ENCODE measurements at places on chromosomes 11 and 22. TPM values are rescaled to one million over a fixed set of nuclear protein-coding genes. Genes with fewer than 3 reads are reported as not detected.

DNA sequence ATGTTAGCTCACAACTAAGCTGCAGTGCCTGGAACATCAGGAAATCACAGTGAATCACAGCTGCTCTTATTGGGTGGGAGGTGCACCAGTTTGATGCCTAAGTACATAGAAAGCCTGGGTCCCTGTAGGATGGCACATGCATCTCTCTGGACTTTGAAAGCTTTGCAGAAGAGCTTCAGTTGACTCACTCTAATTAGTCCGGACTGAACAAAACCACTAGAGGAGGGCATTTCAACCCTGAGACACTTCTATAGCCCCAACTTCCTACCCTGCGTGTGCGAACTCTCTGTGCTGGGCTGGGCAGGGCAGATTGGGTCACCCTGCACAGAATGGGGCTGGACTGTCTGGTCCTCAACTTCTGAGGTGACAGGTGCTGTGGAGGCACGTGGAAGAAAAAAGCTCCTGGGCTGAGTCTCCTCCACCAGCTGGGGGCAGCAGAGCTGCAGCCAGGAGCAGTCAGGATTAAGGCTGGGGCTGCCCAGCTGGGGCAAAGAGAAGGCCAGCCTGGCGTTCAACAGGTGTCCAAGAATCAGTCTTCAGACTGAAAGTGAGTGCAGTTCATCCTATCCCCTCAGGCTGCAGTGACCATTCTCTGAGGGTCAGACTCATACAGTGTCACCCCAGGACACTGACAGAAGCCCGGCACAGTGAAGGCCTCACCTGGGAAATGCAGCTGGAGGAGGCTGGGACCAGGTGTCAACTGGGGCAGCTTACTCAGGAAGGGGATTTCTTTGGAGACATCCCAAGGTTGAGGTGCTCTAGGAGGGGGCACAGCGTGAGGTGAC, 22.1 kb downstream of the GGTLC2 start:
- no peaks in the 10 kb centered on the region for H3K36me3 ChIP-seq
- H3K27me3 ChIP-seq = no peaks in the 10 kb centered on the region
- DNase-seq = peak; percentile 45
- H3K27ac ChIP-seq = no peak overlapping the region

DNA sequence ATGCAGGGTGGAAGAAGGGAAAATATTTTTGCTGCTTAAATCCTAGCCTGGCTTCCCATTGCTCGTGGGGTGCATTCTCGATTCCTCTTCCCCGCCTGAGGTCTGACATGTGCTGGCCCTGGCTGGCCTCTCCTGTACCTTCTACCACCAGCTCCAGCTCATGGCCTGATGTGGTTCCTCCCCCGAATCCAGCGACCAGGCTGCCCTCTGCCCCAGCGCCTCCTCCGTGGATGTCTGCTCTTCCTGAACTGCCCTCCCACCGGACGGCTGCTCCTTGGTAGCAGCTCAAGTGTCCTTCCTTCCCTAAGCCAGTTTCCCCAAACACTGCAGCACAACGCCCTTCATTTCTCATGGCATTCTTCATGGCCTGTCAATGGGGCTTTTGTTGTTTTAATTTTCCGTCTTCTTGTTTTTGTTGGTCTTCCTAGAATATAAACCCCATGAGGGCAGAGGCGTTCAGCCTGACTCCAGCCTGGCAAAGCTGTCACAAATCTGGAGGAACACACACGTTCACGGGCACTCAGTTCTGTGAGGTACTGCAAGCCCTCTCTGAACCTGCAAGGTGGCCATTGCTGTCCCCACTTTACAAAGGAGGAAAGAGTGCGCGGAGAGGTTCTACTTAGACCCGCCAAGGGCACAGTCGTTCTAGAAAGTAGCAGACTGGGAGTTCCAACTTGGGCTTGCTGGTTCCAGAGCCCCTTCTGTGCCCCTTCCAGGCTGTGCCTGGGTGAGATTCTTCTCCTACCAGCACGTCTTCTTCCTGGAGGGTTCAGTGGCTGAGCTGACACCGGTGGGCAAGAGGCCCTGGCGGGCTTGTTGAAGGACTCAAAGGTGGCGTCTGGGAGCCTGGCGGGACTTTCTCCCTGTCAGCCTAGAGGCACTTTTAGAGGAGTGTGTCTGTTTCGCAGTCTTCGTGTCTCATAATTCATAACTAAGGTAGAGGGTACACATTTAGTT, 953 bp upstream of the LRP5 start:
- no peaks in the 10 kb centered on the region for H3K27me3 ChIP-seq
- DNase-seq = no peak
- no peaks in the 10 kb centered on the region for H3K36me3 ChIP-seq
- H3K27ac ChIP-seq = peak overlapping the region; percentile 88
- H3K4me1 ChIP-seq = peaks cover 43% of the 10 kb centered on the region

Gene ANKRD42
- polyA plus RNA-seq = 9.4 TPM

DNA sequence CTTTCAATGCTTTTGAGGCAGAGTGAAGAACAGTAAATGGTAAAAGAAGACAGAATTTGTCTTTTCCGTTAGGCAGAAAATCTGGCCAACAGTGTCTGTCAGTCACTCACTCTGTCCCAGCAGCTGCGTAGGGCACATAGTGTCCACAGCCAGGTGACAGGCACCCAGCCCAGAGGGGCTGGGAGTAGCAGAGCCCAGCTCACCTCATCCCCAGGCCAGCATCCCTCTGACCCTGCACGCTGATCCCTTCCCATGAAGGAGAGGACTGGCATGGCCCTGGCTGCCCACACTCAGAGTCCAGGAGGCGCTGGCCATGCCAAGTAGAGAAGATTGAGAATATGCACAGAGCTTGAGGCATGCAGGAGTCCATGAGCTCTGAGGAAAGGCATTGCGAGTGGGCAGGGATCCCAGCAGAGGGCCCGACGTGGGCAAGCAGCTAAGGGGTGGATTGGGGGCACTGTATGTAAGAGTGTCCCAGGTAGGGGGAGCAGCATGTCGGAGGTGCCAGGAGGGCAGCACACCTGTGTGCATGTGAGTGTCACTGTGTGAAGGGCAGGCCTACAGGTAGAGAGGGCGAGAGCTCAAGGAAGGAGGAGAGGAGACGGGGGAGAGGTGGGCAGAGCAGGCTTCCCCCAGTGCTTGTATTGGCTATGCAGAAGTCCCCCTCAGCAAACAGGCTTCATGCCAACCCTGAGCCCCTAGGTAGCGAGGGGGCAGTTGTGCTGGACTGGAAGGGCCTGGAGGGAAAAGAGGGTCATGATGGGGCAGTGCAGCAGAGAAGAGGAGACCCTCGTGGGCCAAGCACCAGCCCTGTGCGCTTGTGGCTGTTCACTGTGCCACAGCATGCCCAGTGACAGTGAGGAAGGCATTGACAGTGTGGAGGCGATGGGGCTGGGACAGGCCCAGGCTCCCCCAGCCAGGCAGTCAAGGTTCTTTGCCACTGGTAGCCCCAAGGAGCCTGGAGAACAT, 133.8 kb downstream of the OSBP2 start:
- peaks cover 22% of the 10 kb centered on the region for H3K27me3 ChIP-seq
- H3K4me1 ChIP-seq = no peaks in the 10 kb centered on the region
- DNase-seq = no peak
- H3K36me3 ChIP-seq = no peaks in the 10 kb centered on the region

- no peak overlapping the region for H3K4me3 ChIP-seq
- no peak for DNase-seq
- H3K27me3 ChIP-seq = no peaks in the 10 kb centered on the region
- H3K27ac ChIP-seq = no peak overlapping the region
- no peaks in the 10 kb centered on the region for H3K36me3 ChIP-seq
Measured at GRCh38 chr22:32836280-32837123, 35.0 kb downstream of the TIMP3 start.

DNA sequence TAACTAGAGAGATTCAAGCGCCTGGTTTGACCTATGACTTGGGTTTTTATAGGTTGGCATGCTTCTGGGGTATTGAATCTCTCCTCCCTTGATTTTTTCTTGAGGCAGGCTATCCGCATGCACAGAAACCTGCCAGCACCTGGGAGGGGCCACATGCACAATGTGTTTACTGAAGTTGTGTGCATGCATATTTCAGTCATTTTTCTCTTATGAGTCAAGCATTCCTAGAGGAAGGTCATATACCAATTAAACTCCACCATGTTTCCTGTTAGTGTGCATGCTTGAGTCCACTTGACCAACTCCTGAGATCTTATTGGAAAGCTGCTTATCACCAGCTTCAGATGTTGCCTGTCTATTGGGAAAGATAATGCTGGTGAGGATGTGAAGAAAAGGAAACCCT, 1718.4 kb downstream of the LRRC4C start:
- no peak overlapping the region for H3K4me3 ChIP-seq
- H3K36me3 ChIP-seq = no peaks in the 10 kb centered on the region
- H3K27me3 ChIP-seq = no peaks in the 10 kb centered on the region
- peak; percentile 62 for DNase-seq
- H3K27ac ChIP-seq = no peak overlapping the region

DNA sequence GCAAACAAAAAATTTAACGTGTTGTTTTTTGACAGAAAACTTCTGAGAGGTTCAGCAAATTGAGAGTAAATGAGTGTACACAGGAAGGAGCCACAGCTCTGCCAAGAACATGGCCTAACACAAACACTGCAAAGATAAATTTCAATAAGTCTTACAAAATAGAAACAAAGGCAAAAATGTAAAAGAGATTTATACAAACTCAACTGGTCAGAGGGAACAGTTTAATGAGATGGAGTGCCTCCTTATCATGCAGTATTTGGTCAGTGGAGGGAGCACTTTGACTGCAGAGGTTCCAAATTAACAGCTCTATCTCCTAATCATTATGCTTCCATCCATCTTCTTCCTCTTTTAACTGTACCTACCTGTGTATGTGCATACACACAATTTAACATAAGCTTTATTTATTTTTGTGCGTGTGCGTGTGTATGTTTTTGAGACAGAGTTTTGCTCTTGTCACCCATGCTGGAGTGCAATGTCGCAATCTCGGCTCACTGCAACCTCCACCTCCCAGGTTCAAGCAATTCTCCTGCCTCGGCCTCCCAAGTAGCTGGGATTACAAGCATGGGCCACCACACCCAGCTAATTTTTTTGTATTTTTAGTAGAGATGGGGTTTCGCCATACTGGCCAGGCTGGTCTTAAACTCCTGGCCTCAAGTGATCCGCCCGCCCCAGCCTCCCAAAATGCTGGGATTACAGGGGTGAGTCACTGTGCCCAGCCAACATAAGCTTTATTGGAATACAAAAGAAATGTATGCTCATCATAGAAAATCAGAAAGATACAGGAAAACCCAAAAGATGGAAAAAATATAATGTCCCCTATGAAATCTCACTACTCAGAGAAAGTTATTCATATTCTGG, 111.9 kb downstream of the MRTFA start:
- no peaks in the 10 kb centered on the region for H3K4me1 ChIP-seq
- H3K36me3 ChIP-seq = no peaks in the 10 kb centered on the region
- no peak for DNase-seq
- H3K27ac ChIP-seq = no peak overlapping the region

GRCh38 chr22:27748349-27748748, 53.2 kb downstream of the MN1 start:
- H3K4me1 ChIP-seq = peaks cover 14% of the 10 kb centered on the region
- H3K4me3 ChIP-seq = no peak overlapping the region
- H3K27ac ChIP-seq = peak overlapping the region; percentile 52
- H3K36me3 ChIP-seq = no peaks in the 10 kb centered on the region

Gene CDKN1C
- 197 TPM for polyA plus RNA-seq

Gene INPP5J
- 15.1 TPM for polyA plus RNA-seq

GRCh38 chr11:12061851-12062560, 48.4 kb upstream of the MICAL2 start:
- H3K36me3 ChIP-seq = no peaks in the 10 kb centered on the region
- no peak overlapping the region for H3K27ac ChIP-seq
- peaks cover 12% of the 10 kb centered on the region for H3K4me1 ChIP-seq
- H3K27me3 ChIP-seq = no peaks in the 10 kb centered on the region
- DNase-seq = no peak

Gene CNTN5
- polyA plus RNA-seq = 0.70 TPM

DNA sequence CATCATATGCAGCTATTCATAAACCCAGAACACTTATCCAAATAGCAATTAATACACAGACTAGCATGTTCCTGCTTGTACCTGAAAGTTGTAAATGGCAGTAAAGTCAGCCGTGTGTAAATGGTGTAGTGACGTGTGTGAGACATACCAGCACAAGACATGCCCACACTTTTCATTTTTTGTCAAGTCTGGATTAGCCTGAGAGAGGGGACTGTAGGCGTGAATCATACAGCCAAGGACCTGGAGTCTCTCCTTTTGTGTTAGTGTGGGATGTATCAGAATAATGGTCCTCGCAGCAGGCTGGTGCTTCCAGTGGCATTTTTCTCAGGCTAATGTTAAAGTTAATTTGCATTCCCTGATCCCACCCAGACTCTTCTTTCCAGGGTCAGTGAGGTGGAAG, 116.8 kb upstream of the BMAL1 start:
- DNase-seq = no peak
- no peaks in the 10 kb centered on the region for H3K4me1 ChIP-seq
- no peak overlapping the region for H3K4me3 ChIP-seq
- no peak overlapping the region for H3K27ac ChIP-seq

GRCh38 chr11:29293825-29294224, 723.0 kb downstream of the KCNA4 start:
- H3K36me3 ChIP-seq = no peaks in the 10 kb centered on the region
- H3K27ac ChIP-seq = no peak overlapping the region
- H3K4me1 ChIP-seq = no peaks in the 10 kb centered on the region
- H3K4me3 ChIP-seq = no peak overlapping the region
- no peak for DNase-seq

GRCh38 chr11:102423936-102424335, 28.6 kb downstream of the TMEM123 start:
- no peaks in the 10 kb centered on the region for H3K27me3 ChIP-seq
- H3K27ac ChIP-seq = no peak overlapping the region
- H3K4me1 ChIP-seq = peaks cover 7% of the 10 kb centered on the region
- H3K36me3 ChIP-seq = peaks cover 13% of the 10 kb centered on the region
- DNase-seq = no peak

GRCh38 chr11:64089027-64089360, 53.3 kb downstream of the FLRT1 start:
- no peak overlapping the region for H3K4me3 ChIP-seq
- DNase-seq = no peak
- H3K27me3 ChIP-seq = no peaks in the 10 kb centered on the region

DNA sequence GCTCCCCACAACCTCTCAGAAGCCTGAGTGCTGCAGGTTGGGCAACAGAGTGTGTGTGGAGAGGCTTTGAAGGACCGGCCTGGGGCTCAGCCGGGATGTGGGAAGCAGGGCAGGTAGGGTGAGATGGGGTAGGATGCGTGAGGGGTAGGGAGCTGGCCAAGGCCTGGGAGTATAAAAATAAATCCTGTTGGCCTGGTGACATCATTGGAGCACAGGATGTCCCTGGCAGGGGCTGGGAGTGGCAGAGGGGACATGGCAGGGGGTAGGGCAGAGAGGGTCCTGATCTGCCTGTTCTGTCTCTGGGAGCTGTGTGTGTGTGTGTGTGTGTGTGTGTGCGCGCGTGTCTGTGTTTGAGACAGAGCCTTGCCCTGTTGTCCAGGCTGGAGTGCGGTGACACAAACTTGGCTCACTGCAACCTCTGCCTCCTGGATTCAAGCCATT, 28.6 kb downstream of the TEF start:
- no peak overlapping the region for H3K4me3 ChIP-seq
- H3K4me1 ChIP-seq = peaks cover 16% of the 10 kb centered on the region
- H3K27ac ChIP-seq = no peak overlapping the region
- H3K27me3 ChIP-seq = no peaks in the 10 kb centered on the region
- no peak for DNase-seq
